ENCODE measurements at places on chromosomes 4 and X.
A peak's percentile ranks its signal among the peaks of the same experiment; 100 is the strongest.

- no peak for DNase-seq
Observed at GRCh38 chr4:135282676-135283075, 1081.1 kb upstream of the PABPC4L start.

DNA sequence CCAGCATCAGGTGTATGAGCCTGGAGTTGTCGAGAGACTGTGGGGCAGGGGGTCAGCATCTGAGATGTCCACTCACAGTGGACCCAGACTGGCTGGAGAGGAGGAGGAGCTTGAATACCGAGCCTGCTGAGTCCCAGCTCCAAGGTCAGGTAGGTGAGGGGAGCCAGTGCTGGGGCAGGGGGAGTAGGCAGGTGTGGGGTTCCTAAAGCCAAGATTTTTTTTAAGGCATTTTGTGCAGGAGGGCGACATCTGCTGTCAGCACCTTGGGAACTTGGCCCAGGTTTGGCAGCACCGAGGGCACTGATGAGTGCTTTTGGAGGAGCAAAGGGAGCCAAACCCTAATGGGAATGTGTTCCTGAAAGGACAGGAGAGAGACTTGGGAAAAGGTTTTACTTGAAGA lies 64.2 kb upstream of the MSANTD1 start:
- DNase-seq, result no peak

GRCh38 chr4:159018062-159018629 lies 84.7 kb upstream of the RAPGEF2 start:
- no peak for DNase-seq

- peak; percentile 19 for DNase-seq
Observed at GRCh38 chr4:113407409-113407808, 354.1 kb downstream of the CAMK2D start.

DNA sequence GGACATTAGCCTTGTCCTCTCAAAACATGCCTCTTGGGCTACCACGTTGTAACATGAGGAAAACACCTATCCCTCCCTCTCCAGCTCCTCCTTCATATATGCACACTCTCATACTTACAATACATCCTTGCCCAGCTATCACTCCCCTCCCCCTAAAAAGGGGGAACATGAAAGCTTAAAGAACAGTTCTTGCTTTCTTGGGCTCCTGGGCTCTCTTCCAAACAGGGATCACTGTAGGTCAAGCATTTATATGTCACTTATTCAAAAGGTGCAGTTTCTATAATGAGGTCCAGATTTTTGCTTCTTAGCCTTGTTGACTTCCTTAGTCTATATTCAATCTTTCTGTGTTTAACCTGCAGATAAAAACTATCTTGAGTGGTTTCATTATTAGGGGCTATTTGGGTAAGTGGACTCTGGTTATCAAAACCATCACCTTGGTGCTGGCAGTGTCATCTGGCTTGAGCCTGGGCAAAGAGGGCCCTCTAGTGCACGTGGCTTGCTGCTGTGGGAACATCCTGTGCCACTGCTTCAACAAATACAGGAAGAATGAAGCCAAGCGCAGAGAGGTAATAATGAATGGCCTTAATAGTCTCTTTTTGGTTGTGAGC lies 119.4 kb downstream of the AKAP4 start:
- DNase-seq, result peak; percentile 1

DNA sequence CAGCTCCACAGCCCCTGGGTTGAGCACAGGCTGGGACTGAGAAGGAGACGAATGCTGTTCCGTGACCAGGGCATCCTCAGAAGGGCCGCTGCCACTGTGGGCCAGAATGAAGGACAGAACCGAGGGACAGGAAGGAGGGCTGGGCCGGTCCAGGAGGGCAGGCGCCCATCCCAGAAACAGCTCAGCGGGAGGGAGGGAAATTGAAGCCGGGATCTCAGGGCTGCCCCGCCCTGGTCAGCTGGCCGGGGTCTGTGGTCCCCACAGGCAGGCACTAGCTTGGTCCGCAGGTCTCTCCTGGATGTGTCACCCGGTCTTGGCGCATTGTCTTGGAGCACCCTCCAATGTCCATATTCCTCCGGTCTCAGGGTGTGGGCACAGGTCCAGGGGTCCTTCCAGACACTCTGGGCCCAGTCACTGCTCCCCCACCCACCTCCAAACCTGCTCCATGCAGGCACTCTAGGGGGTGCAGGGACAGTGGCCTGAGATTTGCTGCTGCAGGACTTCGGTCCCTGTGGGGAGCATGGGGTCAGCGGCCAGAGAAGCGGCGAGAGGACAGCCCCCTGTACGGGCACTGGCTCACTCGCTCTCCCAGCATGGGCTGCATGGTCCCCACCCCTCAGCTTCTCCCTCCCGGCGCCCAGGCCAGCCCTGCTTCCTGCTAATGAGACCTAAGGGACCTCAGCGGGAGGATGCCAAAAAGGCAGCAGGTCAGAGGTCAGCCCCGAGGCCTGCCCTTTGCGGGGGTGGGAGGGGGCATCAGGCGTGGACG lies 23.9 kb upstream of the MXD4 start:
- DNase-seq, result no peak

- no peak for DNase-seq
Observed at GRCh38 chr4:2667428-2667827, 88.7 kb downstream of the TNIP2 start.

- no peak for DNase-seq
Observed at GRCh38 chr4:5716391-5716790, 5.4 kb downstream of the EVC start.

GRCh38 chrX:20362268-20363267 lies 95.9 kb upstream of the RPS6KA3 start:
- peak; percentile 89 for DNase-seq

DNA sequence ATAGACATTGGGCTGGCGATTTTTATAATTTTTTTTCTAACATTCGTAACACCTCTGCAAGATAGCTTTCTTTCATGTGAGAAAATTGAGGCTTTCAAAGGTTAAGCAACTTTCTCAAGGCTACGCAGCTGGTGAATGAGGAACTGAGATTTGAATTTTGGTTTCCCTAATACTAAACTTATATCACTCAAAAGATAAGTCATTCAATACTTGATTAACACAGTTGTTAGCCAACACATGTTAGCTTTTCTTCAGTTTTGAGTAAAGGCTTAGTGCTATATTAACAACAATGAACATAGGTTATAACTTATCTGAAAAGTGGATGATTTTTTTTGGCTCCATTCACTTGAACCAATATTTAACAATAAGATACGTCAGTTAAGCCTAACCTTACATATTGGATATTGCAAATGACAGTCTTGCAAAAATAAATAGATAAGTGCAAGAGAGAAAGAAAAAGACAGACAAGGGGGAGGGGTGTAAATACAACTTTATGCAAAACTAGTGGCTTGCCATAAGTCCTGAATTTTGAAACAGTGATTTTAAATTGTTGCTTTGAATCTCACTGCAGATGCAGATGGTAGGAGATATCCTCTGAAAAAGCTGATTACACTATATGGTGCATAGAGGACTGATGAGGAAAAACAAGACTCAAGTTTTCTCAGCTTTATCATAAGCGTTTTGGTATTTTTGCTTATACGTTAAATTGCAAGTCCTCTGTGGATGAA lies 11.1 kb upstream of the GPM6A start:
- DNase-seq, result no peak

- no peak for DNase-seq
Observed at GRCh38 chr4:159106636-159107035, 3.8 kb downstream of the RAPGEF2 start.

Data from SHP77 treated with DMSO at 0.1 percent for 48 hours (cell line).